Panc1 (cell line): ENCODE measurements at places on chromosomes 4 and X. TPM values are rescaled to one million over a fixed set of nuclear protein-coding genes. Genes with fewer than 3 reads are reported as not detected.

DNA sequence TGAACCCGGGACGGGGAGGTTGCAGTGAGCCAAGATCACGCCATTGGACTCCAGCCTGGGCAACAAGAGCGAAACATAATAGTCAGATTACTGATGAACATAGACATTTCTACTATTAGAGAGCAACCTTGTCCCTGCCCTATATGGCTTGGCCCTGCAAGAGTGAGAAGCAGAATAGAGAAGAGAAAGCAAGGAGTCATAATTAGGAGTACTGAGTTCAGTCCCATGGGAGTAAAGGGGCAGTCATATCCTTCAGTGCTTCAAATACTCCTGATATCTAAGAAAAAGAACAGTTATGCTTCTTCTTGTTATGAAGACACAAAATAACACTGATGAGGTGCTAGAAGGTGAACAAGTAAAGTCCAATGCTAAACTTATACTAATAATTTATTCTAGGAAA lies 33.8 kb downstream of the CLDN2 start:
- DNase-seq, result no peak
- no peaks in the 10 kb centered on the region for H3K36me3 ChIP-seq
- peaks cover 3% of the 10 kb centered on the region for H3K4me1 ChIP-seq
- no peaks in the 10 kb centered on the region for H3K27me3 ChIP-seq
- H3K27ac ChIP-seq, result no peak overlapping the region

- no peak overlapping the region for H3K4me3 ChIP-seq
- H3K27me3 ChIP-seq, result no peaks in the 10 kb centered on the region
- no peak for DNase-seq
- H3K36me3 ChIP-seq, result no peaks in the 10 kb centered on the region
Observed at GRCh38 chr4:166724369-166724768, 509.9 kb downstream of the SPOCK3 start.

DNA sequence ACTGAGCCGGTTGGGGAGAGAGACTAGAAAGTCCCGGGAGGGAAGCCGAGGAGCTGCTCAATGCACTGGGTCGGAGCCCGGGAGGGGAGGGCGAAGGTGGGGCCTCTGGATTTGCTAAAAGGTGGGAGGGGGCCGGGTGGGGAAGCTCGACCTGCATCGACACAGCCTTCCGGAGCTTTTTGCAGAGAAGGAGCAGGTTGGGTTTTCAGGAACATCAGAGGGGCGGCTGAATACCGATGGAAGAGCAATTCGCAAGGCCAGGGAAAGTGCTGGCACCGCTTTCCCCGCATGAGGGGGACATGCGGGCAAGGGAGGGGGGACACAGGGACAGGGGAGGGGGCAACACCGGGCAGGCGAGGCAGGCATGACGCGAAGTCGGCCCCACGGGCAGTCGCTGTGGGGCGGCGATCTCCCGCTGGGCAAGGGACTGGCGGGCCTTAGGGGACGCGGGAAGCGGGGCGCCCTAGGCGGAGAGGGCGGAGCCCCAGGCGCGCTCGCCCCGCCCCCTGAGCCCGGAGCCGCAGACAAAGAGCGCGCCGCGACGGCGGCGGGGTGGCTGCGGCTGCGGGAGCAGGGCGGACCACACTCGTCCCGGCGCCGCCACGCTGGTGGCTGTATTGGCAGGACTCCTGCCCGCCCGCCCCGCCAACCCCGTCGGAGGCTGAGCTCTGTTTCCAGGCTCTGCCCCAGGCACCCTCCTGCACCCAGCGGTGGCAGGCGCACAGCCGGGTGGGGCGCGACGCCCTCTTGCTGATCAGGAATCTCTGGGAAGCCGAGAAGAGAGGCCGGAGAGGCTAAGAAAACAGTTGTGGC lies 11.6 kb downstream of the PDZD4 start:
- DNase-seq, result no peak
- peak overlapping the region; percentile 84 for H3K27ac ChIP-seq
- H3K36me3 ChIP-seq, result no peaks in the 10 kb centered on the region
- H3K27me3 ChIP-seq, result no peaks in the 10 kb centered on the region

- H3K4me3 ChIP-seq, result no peak overlapping the region
- no peaks in the 10 kb centered on the region for H3K4me1 ChIP-seq
- no peak overlapping the region for H3K27ac ChIP-seq
Observed at GRCh38 chr4:106766519-106766918, 269.6 kb downstream of the DKK2 start.

DNA sequence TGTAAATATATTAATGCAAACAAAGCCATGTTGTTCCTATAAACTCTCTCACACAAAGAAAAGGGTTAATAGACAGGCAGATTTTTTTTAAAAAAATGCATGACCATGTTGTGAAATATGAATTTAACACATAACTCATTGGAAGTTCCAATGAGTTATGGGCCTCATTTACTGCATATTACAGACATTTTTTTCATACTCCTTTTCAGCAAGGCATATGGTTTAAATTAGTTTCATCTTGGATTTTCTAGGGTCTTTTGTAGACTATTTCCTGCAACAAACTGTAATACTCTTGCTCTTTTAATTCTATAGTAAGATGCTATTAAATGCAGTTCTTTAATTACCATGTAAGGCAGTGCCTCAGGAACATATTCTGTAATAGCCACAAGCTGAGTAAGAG lies 323.1 kb downstream of the GBA3 start:
- DNase-seq, result no peak
- no peaks in the 10 kb centered on the region for H3K4me1 ChIP-seq
- H3K4me3 ChIP-seq, result no peak overlapping the region
- H3K36me3 ChIP-seq, result no peaks in the 10 kb centered on the region
- H3K27ac ChIP-seq, result no peak overlapping the region

GRCh38 chrX:153766098-153766817 lies 2.2 kb downstream of the PLXNB3 start:
- H3K4me3 ChIP-seq, result peak overlapping the region; percentile 48
- peaks cover 25% of the 10 kb centered on the region for H3K4me1 ChIP-seq
- peak overlapping the region; percentile 81 for H3K27ac ChIP-seq
- DNase-seq, result no peak
- no peaks in the 10 kb centered on the region for H3K27me3 ChIP-seq

- DNase-seq, result no peak
- no peak overlapping the region for H3K4me3 ChIP-seq
- no peaks in the 10 kb centered on the region for H3K27me3 ChIP-seq
- no peaks in the 10 kb centered on the region for H3K36me3 ChIP-seq
- H3K4me1 ChIP-seq, result no peaks in the 10 kb centered on the region
Observed at GRCh38 chrX:38704146-38704882, 96.9 kb upstream of the MID1IP1 start.

NEIL3 gene
- 8.9 TPM for total RNA-seq

UGT2B15 gene
- 0.13 TPM for total RNA-seq

IGSF1 gene
- 0.08 TPM for total RNA-seq

RBM47 gene
- 2.0 TPM for total RNA-seq
